ENCODE measurements at places on chromosomes 12 and 14. TPM values are rescaled to one million over a fixed set of nuclear protein-coding genes. Genes with fewer than 3 reads are reported as not detected.

GRCh38 chr14:103141117-103141796 lies 18.0 kb downstream of the TNFAIP2 start:
- no peak for DNase-seq

DNA sequence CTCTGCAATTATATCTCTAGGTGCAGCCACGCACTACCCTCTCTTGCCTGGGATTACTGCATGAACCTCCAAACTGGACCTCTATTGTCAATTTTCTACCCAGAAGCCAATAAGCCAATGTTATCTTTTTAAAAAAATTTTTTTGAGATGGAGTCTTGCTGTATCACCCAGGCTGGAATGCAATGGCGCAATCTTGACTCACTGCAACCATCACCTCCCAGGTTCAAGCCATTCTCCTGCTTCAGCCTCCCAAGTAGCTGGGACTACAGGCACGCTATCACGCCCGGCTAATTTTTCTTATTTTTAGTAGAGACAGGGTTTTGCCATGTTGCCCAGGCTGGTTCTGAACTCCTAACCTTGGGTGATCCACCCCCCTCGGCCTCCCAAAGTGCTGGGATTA lies 11.2 kb upstream of the PXN start:
- no peak for DNase-seq

DNA sequence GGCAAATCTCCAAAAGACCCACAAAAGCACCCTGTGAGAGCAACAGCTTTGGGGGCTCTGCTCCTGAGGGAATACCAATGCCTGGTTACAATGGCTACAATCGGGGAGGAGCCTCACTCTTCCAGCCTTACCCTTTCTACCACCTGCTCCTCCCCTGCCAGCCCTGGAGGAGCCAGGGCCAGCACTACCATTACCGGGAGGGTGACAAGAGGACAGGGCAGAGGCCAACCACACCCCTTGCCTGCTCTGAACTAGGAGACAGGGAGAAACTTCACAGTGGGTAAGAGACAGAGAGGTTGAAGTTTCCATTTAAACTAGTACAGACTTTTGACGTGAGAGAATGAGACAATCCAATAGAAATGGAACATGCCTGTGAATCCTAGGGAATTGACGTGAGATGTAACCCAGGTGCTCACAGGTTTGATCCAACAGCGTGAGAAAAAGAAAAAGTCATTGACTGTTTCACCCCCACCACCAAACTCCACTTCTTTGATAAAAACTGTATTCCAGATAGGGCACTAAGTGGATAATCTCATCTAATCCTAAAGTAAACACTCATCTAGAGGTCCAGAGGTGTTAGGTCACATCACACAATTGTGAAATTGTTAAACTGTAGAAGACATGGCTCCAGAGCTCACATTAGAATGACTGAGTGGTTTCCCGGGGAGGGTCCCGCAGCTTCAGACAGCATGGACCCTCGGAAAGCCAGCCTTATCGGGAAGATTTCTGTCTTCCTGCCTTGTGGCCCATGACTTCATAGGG lies 8.4 kb upstream of the TC2N start:
- no peak for DNase-seq

GRCh38 chr12:16449459-16449858 lies 102.0 kb downstream of the MGST1 start:
- no peak for DNase-seq

DNA sequence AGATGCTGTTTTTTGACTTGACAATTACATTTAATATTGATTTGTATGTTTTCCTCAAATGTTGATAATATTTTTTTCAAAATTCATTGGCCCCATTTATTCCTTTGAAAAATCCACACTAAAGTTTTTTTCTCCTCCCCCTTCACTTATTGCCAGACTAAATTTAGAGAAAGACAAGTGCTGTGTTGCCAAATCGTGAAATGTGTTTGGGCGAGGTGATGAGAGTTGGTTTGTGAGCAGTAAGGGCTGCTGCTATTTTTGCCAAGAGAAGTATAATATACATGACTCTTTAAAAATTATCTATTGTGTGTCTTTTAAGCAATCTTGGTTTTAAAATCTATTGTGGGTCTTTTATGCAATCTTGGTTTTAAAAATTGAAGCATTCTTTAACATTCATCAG lies 188.9 kb downstream of the PPFIA2 start:
- no peak for DNase-seq

DNA sequence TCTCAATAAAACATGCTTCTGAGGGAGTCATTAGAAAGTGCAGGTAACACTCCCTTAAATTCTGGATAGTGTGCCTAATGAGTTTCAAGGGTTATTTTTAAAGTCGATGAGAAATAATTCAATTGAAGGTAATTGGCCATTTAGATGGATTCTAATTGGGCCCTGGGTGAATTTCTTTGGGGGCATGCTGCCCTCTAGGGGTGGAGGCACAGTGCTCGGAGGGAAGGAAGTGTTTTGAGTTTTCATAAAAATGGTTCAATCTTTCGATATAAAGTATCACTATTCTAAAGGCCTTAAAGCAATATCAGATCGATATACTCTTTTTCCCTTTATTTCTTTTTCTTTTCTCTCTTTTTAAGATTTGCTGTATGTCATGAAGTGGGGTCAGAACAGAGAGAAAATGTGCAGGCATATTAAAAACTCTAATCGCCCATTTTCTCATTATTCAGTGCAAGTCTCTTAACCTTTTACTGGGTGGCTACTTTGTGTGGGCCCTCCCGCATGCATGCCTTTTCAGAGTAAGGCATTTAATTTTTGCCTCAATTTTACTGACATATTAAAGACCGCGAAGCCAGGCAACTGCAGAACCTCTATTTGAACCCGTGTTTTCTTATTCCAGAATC lies 25.5 kb downstream of the NKX2-8 start:
- DNase-seq: no peak

- DNase-seq: no peak
These were observed 144.7 kb downstream of the SMOC1 start for GRCh38 chr14:70023871-70024270.

DNA sequence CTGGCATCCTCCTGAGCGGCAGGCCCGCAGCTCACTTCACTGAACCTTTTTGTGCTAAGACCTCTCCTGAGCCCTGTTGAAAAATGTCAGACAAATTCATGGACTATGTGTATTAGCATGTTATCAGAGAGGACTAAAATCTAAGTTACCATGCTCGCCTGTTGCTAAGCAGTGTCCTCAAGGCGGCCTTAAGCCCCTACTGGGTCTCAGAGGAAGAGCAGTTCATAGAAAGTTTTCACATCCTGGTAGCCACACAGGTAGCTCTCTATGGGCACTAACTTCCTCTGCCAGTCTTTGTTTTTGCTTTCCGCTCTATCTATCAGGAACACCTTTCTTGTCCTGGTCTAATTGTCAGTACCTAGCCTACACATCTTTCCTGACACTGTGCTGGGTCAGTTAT lies 306.6 kb upstream of the MIS18BP1 start:
- no peak for DNase-seq

DNA sequence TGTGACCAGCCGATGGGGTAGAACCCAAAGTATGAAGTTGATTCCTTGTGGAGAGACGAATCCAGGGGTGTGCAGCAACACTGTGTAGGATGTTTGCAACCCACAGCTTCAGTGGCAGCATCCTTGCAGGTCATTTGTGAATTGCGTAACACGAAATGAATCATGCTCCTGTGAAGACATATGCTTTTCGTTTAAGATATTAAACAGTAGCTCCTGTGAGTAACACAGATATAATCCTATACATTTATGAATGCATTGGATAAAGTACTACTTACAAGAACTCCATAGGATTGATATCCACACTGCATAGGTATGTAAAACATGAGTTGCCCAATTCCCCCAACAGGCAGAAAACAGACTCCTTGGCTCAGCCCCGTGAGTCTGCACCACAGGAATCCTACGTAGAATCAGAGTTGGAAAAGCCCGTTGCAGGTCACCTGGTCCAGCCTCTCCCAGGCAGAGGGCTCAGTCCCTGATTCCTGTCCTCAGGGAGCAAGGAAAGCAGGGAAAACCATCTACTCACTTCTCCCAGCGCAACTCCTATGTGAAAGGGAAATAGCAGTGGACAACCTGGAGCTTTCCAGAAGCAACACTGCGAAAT lies 75.8 kb downstream of the GPATCH2L start:
- DNase-seq: no peak

DNA sequence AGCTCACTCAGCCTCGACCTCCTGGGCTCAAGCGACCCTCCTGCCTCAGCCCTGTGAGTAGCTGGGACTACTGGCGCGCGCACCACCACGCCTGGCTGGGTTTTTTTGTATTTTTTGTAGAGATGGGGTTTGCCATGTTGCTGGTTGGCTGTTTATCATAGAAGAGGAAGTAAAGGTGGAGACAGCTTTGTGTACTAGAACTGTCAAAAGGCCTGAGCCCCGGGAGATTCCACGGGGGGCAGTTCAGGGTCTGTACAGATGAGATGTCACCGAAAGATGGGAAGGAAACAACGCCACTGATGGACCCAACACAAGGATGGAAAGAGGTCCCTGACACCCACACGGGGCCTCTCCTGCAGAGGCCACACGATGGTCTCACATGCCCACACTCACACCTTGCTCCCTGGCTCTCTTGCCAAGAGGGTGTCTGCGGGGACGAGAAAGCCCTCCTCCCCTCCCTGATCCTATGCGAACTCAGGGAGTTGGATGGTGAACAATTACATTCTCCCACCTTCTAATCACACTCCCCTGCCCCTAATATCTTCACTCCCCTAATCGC lies 66.6 kb downstream of the KDM2B start:
- no peak for DNase-seq

- DNase-seq: peak; percentile 6
These were observed 425.8 kb upstream of the ATXN7L3B start for GRCh38 chr12:74111688-74112360.

DNA sequence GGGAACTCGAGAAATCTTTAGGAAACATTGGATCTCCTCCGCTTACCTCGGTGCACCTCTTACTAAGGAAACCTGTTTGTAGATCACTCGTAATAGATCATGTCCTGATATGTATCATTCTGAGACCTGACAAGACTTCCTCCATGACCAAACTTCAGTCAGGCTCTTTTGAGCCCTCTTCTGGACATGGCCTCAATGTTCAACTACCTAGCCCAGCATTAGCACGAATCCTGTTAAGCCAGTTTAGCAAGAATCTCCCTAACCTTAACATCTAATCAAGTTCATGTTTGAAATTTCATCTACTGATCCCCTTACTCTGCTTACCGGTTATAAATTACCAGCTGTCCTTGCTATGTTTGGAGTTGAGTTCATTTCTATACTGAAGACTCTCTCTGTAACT lies 713.9 kb upstream of the USP15 start:
- DNase-seq: no peak

DNA sequence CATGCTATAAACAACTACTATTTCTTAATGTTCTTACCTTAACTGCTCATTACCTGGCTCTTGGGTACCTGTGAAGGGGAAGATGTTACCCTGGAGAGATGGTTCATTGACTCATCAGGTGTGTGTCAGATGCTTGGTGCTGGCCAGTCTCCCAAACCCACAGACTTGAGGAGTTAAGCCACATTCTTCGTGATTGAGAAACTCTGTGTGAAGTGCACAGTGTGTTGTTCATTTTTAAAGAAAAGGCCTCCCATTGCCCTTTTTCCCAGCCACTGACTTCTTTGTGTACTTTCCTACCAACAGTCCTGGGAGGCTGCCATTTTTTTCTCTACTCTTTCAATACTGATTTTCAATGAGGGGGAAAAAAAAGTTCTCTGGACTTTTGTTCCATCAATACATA lies 3.2 kb downstream of the MGST1 start:
- DNase-seq: no peak

- no peak for DNase-seq
These were observed 13.2 kb downstream of the KERA start for GRCh38 chr12:91044586-91044985.

DNA sequence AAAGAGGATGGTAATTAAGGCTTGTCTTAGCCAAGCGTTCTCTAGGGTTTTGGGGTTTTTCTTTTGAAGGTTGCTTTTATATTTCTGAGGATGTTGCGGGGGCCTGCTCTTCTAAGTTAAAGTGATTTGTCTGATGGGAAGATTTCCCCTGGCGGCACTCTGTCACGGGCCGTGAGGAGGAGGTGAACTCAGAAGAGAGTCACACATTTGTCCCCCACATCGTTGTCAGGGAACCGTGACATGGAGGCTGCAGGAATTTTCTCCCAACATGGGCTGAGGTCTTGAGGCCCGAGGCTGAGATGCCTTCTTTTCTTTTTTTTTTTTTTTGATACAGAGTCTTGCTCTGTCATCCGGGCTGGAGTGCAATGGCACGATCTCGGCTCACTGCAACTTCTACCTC lies 71.5 kb downstream of the ADGRD1 start:
- DNase-seq: no peak

- DNase-seq: no peak
These were observed 536 bp upstream of the DAAM1 start for GRCh38 chr14:59187802-59188460.

DNA sequence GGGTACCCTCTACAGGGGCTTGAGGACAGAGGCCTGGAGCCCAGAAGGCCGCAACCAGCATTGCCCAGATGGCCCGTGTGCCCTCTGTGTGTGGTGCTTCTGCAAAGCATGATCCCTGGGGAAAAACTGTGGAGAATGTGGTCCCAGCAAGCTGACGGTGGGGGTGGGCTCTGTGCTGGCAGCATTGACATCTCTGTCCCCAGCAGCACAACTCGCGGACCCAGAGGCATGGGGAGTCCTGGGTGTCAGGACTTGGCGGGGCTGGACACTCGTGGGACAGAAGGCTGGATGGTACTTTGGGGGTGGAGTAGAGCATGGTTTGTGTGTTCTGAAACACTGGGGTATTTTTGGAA lies 4.3 kb downstream of the CLBA1 start:
- no peak for DNase-seq

DNA sequence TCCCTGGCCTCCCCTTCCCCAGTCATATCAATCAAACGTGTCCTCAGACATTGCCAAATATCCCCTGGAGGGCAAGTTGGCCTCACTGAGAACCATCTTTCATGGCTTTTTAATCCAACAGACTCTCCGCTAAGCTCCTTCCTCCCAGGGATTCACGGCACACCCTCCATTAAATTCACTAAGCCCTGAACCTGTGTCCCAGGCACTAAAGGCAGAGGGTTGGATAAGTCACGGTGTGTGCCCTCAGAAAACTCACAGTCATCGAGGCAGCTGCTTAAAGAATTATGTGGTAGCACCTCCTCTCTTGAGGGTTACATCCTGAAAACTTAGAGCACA lies 167.1 kb downstream of the PIWIL1 start:
- no peak for DNase-seq

DNA sequence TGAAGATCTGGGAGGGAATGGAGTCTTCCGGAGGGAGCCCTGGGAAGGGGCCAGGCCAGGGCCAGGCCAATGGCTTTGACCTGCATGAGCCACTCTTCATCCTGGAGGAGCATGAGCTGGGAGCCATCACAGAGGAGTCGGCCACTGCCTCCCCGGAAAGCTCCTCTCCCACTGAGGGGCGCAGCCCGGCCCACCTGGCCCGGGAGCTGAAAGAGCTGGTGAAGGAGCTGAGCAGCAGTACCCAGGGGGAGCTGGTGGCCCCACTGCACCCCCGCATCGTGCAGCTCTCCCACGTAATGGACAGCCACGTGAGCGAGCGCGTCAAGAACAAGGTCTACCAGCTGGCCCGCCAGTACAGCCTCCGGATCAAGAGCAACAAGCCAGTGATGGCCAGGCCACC lies 37.7 kb downstream of the PLEKHG3 start:
- no peak for DNase-seq

SLC38A4 gene
- polyA plus RNA-seq: 25.3 TPM

DAO gene
- polyA plus RNA-seq: 0.92 TPM

ST8SIA1 gene
- 6.9 TPM for polyA plus RNA-seq

ABHD4 gene
- polyA plus RNA-seq: 43.3 TPM

CYP46A1 gene
- 1.5 TPM for polyA plus RNA-seq

CHGA gene
- 0.36 TPM for polyA plus RNA-seq

UBE2N gene
- 170 TPM for polyA plus RNA-seq

CCDC60 gene
- polyA plus RNA-seq: 0.16 TPM

STYK1 gene
- 0.64 TPM for polyA plus RNA-seq

ACRBP gene
- polyA plus RNA-seq: 6.8 TPM

CCDC184 gene
- 0.60 TPM for polyA plus RNA-seq

TSPAN11 gene
- polyA plus RNA-seq: 5.0 TPM

Data from renal cortex interstitium (tissue), 15 donors.